ENCODE measurements at places on chromosomes 7 and 10.

DNA sequence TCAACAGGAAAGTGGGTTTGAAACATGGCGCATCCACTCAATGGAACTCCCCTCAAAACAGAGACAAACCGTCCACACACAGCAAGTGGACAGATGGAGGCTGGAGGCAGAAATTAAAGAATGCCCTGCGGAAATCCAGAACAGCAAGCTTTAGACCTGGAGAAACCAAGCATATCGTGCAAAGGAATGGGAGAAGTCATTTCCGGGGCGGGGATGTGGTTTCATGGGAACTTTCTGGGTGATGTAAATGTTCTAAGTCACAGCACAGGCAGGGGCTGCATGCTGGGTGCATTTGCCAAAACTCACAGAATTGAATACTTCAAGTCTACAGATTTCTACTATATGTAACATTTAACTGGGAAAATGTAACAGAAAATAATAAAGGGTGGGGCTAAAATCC is 213.0 kb downstream of the PTPRN2 start:
- DNase-seq: no peak

DNA sequence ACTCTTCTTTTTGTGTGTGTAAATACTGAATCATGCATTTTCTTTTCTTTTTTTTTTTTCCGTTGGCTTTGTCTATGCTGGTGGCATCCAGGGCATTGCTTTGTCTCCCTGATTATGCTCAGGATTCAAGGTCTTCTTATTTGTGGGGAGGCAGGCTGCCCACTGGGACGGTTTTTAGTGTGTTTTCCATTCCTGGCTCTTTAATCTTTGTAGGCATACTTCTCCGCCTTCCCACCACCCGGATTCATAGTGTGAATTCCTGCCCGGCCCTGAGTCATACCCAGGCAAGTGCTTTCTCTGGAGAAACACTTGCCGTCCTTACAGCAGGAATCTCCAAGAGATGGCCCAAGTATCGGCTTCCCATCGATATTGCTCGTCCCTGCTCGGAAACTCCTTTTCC is 5.2 kb downstream of the ZNF655 start:
- DNase-seq: no peak

DNA sequence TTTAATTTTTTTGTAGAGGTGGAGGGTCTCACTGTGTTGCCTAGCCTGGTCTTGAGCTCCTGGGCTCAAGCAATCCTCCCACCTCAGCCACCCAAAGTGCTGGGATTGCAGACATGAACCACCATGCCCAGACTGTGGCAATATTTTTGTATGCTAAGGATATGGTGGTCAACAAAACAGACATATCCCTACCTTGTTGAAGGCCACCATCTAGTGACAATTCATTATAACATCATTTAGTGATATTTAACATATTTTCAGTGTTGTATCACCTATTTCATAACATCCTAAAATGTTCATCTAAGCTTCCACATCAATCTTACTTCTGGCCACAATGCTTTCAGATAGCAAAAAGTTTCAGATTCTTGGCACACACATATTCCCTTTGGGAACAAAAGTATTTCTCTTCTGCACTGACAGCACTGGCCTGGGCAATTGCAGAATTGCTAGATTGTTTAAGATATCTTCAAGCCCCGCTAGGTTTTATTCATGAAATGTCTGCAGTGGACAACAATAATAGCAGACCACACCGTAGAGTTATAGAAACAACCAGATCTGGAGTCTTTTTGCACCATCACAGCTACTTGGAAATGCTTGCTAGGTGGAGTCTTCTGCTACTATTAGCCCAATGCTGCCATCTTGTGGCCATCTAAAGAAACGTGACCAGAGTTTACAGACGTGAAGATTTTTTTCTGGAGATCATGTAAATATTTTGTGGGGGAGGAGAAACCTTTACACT is 58.4 kb downstream of the DNAJC12 start:
- DNase-seq: peak; percentile 10

GRCh38 chr10:132655735-132656134 is 118.1 kb downstream of the INPP5A start:
- no peak for DNase-seq

GRCh38 chr10:113959383-113959760 is 84.3 kb upstream of the ADRB1 start:
- DNase-seq: peak; percentile 42

- no peak for DNase-seq
Observed at GRCh38 chr10:79425074-79425532, 20.3 kb downstream of the ZCCHC24 start.

DNA sequence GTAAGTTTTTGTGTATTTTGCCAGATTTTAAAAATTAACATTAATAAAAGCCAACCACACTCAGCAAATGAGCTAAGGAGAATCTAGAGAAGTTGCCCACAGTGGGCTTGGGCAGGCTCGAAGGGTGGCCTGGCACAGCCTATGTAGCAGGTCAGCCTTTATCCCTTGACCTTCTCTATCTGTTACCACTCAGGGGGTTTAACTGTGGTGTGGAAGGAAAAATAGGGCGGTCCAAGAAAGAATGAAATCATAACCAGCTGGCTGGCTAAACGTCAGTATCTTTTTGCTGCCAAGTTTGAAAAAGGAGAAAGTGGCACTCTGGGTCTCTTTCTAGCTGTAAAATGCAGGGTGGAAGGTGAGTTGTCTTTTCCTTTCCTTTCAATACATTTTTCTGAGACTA is 130.3 kb upstream of the ASAH2 start:
- DNase-seq: no peak

DNA sequence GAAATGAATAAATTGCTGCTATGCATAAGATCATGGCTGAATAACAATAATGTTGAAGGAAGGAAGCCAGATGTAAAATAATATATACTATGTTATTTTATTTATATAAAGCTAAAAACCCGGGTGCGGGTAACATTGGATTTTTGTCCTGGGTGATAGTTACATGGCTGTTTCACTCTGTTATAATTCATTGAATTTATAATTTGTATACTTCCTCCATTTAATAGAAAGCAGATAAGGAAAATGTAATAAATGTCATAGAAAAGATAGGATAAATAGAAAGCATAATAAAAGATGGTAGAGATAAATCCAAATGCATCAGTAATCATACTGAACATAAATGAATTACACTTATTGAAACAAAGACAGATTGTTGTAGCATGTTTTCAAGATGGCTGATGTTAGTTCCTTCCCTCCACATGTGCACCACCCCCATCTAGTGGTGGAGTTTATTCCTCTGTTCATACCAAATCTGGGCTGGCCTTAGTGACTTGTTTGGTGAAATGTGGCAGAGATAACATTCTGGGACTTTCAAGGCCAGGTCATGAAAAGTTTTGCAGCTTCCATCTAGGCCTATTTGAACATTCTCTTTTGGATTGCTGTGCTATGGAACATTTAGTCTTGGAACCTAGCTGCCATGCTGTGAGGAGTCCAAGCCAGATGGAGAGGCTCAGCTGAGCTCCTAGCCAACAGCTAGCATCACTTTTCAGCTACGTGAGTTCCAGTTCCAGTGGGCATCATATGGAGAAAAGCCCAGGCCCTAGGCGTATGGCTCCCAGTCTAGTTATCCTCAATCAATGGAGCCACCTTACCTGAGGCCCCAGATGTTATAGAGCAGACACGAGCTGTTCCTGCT is 46.9 kb downstream of the AHCYL2 start:
- no peak for DNase-seq

GRCh38 chr7:77894574-77895091 is 96.1 kb downstream of the PHTF2 start:
- DNase-seq: no peak

DNA sequence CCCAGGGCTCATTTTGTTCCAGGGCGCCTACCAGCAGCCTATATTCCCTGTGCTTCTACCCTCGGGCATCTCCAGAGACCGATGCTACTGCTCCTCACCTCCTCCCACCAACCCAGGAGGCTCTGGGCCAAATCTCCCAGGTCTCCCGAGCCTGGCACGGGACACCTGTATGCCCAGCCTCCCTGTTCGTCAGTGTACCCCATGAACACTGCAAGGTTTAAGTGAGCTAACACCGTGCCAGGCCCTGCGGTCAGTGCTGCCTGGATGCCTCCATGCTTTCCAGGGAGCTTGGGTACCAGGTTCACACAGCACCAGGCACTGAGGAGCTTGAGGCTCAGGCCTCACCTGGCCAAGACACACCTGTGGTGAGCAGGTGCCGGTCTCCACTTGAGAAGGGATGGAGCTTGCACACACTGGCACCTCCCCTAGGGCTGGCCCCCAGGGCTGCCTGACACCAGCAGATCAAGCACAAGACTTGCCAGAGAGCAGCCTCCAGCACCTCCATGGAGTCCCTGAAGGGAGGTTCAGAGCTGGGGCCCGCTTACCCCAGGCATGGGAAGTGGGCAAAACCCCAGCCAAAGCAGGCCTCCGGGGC is 80.3 kb downstream of the FAM53B start:
- no peak for DNase-seq

GRCh38 chr7:21763818-21764217 is 181.9 kb downstream of the CDCA7L start:
- DNase-seq: no peak

GRCh38 chr7:156074982-156075615 is 262.8 kb upstream of the SHH start:
- no peak for DNase-seq

- DNase-seq: no peak
Observed at GRCh38 chr10:30027057-30028005, 32.1 kb downstream of the JCAD start.

DNA sequence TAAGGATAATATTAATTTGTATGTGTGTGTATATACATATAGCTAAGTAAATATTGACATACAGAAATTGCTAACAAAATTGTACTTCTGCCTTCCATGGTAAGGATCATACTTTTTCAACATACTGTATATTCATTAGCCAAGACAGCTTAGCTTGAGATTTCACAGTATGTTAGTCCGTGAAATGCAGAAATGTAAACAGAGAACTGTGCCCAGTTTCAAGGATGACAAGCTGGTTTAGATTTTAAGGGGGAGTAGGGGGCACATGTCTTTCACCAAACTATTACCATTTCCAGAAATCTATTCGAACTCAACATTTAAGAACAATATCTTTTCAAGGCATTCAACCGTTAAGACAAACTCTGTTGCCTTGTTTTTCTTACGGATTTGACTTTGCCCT is 182.2 kb downstream of the SORCS1 start:
- no peak for DNase-seq

GRCh38 chr10:118594392-118595063 is 920 bp downstream of the PRLHR start:
- no peak for DNase-seq

GRCh38 chr10:72008096-72008981 is 44.1 kb downstream of the CHST3 start:
- peak; percentile 27 for DNase-seq

GRCh38 chr7:15234431-15234830 is 327.4 kb downstream of the AGMO start:
- no peak for DNase-seq

DNA sequence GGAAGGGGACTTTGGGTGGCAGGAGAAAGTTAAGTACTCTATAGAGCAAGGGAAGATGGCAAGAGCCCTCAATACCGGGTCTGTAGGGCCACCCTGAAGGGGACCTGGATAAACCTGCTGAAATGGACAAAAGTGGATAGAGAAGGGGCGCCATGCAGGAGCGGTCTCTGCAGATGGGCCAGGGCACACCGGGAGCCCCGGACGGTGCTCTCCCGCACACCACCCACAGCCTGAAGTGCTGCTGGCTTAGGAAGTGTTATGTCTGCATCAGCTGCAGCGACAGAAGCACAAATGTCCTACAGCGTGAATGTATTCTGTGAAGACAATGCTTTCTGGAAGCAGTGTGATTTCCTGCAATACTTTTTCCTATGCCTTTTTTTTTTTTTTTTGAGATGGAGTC is 37.7 kb downstream of the BRI3 start:
- no peak for DNase-seq

- no peak for DNase-seq
Observed at GRCh38 chr7:26653430-26654399, 210.7 kb downstream of the SKAP2 start.

DNA sequence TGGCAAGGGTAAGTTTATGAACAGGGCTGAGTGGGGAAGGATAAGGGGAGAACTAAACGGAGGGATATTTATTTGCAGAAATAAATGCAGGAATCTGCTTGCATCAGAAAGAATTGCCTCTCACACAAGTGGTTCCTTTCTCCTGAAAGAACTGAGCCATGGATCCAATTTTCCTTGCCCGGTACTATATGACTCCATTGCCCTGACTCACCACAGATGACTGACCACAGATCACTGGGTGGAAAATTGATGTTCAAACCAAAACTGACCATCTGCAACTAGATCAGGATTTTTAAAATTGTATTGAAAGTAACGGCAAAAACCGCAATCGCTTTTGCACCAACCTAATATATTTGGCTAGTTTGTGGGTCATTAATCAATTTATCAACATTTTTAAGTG is 6.2 kb upstream of the MACC1 start:
- no peak for DNase-seq

DNA sequence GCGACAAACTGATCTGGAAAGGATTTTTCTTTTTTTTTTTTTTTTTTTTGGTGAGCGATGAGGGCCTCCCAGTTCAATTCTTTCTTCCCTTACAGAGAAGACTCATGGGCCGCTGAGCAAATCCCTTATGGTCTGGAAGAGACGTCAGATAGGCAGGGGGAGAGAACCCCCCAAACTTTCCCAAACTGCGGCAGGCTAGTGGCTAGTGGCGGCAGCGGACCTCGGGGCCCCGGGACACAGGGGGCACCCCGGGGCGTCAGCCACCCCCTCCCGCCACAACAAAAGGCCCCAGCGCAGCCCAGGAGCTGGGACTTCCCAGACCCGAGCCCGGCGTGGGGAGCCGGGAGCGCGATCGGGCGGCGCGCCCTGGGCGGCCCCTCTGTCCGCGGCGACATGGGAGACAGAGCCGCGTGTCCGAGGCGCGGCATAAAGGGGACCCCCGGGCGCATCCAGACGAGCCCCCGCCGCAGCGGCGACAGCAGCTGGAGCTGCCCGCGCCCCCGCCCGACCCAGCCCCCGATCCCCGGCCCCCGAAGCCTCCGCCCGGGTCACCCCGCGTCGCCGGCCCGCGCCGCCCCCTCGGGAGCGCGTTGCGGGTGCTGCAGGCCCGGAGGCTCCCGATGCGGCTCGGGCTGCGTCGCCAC is 755 bp downstream of the FAM171A1 start:
- DNase-seq: no peak

- DNase-seq: no peak
Observed at GRCh38 chr10:93068411-93069244, 5.1 kb upstream of the CYP26A1 start.

DNA sequence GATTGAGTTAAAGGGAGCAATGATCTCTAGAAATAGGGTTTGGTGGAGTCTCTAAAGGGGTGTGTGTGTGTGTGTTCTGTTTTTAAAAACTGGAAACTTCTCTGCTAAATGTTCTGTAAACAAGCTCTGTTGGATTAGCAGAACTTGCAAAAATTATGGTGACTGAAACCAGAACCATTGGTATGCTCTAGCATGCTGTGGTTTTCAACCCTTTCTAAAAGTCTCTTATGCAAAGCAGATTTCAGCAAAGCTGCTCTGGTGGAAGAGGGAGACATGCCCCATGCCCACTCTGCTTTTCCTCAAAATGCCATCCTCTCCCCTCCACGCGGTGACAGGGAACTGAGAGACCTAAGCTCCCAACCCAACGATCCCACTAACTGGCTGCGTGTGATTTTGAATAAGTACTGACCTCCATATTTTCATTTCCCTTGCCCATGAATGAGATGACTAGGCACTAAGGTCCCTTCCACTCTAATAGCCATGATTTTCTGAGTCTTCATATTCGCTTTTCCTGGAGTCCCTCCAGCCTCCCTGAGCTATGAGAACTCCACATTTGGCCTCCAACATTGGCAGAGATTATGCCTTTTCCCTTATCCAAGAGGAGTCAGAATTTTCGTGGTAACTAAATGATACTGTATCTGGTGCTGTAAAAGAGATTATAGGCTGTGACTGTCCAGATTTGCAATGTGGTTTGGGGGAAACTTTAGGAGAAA is 117.3 kb upstream of the PALS2 start:
- no peak for DNase-seq

Data from NCI-H526 treated with DMSO at 0.1 percent for 48 hours (cell line).